ENCODE measurements at places on chromosomes 4 and X.

GRCh38 chr4:1133033-1133432 lies 19.7 kb upstream of the RNF212 start:
- no peak for DNase-seq

DNA sequence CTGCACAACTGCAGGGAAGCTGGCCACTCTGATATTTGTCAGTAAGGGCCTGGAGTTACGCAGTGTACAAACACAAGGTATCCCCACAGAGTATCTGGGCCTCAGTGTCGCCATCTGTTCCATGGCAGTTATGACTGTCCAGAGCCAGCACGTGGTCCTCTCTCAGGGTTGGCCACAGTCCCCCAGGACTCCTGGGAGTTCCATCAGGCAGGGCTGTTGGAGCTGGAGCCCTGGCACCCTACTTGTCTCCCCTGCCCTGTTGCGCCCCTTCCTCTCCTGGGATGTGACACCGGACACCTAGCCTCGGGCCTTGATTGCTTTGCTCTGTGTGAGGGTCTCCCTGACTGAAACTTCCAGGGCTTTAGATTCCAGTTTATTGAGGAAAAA lies 8.4 kb downstream of the HTRA3 start:
- DNase-seq: no peak

- no peak for DNase-seq
These were observed 106.0 kb upstream of the PLAC1 start for GRCh38 chrX:134764202-134764785.

GRCh38 chr4:168521721-168522120 lies 24.9 kb downstream of the PALLD start:
- no peak for DNase-seq

DNA sequence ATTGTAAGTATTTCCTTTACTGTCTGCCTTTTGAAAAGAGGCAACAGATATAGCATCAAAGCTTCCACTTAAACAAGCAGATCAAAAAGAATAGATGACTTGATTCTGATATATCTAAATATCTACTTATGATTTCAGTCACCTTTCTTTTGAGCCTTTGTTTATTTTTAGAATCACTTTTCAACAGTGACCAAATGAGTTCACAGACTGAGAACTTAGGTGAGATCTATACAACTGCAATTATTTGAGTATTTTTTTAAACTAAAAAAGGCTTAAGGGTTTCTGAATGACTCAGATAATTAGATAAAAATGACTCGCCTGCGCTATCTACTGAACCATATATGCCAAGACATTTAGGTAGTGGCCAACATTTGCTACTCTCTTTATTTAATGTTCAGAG lies 166.7 kb upstream of the KCNIP4 start:
- DNase-seq: no peak

- no peak for DNase-seq
These were observed 188.4 kb downstream of the PDGFRA start for GRCh38 chr4:54417476-54417875.

GRCh38 chr4:108036213-108036612 lies 46.5 kb downstream of the HADH start:
- no peak for DNase-seq
